Activated naive CD4-positive, alpha-beta T cell treated with anti-CD3 and anti-CD28 coated beads for 36 hours (primary cell): ENCODE measurements at places on chromosomes 3 and 15.

GRCh38 chr15:48577469-48577868, 68.0 kb downstream of the FBN1 start:
- DNase-seq = no peak

- no peak for DNase-seq
These were observed 115.2 kb downstream of the USP13 start for GRCh38 chr3:179768080-179768479.

GRCh38 chr3:182375916-182376315, 417.4 kb upstream of the ATP11B start:
- DNase-seq = no peak

- no peak for DNase-seq
These were observed 540.7 kb upstream of the NECTIN3 start for GRCh38 chr3:110530902-110531301.

GRCh38 chr15:65812916-65813315, 20.8 kb upstream of the DENND4A start:
- no peak for DNase-seq

- DNase-seq = no peak
These were observed 6.5 kb downstream of the GNB5 start for GRCh38 chr15:52184721-52185120.

DNA sequence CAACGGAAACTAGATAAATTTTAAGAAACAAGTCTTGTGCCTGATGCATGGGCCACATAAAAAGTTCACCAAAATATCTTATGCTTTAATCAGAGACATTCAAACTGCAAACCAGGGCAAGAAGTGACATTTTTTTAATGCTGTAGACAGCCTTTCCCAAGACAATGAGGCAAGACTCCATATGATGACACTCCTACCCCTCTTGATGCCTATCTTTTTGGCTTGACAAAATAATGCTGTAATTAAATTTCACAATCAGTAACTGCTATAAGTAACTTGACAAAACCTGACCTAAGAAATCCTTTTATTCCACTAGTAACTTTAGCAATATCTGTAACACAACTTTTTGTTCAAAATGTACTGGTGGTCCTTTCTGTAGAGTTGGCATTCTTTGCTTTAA, 48.7 kb downstream of the ECT2 start:
- DNase-seq = no peak

- DNase-seq = no peak
These were observed 28.6 kb upstream of the SPATA12 start for GRCh38 chr3:57031631-57032541.

DNA sequence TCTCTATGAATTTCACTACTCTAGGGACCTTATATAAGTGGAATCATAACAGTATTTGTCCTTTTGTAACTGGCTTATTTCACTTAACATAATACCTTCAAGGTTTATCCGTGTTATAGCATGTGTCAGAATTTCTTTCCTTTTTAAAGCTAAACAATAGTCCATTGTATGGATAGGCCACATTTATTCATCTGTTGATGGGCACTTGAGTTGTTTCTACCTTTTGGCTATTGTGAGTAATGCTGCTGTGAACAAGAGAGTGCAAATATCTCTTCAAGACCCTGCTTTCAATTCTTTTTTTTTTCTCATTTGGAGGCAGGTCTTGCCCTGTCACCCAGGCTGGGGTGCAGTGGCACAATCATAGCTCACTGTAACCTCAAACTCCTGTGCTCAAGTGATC, 56.5 kb downstream of the CHCHD6 start:
- no peak for DNase-seq

DNA sequence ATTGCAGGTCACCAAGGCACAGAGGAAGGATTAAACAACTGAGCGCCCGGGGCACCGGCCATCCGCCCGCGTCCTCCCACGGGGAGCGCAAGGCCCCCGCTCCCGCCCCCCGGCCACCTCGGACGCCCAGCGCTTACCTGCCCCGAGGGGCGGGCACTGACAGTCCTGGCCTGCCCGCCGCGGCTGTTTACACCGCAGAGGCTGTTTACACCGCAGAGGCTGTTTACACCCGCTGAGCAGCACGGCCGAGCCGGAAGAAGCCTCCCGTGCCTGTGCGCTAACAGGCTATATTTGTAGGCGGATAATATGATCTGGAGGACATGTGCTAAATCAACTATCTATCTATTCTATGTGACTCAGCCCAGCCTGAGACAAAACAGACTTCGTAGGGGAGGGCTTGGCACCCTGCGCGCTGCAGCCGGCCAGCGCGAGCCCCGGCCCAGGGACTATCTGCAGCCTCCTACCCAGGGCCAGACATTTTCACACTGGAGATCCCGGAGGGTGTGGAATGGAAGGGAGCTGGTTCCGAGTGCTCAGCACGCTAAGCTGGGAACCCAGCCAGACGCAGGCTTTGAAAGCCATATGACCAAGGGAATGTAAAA, at the start of gene LRRC2:
TSS of gene LRRC2 (minus strand) at position 263 of the 602 bp plus-strand sequence. CDS start 14,711 bp downstream, outside the sequence.
- DNase-seq = peak; percentile 20

- no peak for DNase-seq
These were observed 45.1 kb downstream of the CCDC191 start for GRCh38 chr3:114011059-114011797.

GRCh38 chr3:40584625-40585189, 59.9 kb downstream of the ZNF621 start:
- peak; percentile 78 for DNase-seq

GRCh38 chr15:75213768-75214221, 12.1 kb downstream of the C15orf39 start:
- no peak for DNase-seq

- DNase-seq = no peak
These were observed 716 bp downstream of the SELENOS start for GRCh38 chr15:101276501-101277037.
